ENCODE measurements at places on chromosomes 7 and 10.

DNA sequence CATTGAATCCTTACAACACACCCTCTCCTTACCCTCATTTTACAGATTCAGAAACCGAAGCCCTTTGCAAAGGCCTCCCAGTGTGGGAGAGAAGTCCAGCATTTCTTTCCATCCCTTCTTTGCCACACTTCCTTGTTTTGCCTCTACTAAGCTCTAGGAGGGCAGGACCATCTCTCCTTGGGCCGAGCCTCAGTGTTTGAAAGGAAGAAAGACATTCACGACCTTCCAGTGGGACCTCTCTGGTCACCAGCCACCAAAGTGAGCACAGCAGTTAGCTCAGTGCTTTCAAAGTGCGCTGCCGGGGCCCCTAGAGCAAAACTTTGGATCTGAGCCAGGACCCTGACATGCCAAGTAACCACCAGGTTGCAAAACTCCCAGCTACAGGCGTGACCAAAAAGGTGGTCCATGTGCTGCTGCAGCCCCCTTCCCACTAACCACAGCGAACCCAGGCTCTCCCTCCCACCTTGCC lies 12.4 kb downstream of the CTBP2 start:
- DNase-seq: no peak

DNA sequence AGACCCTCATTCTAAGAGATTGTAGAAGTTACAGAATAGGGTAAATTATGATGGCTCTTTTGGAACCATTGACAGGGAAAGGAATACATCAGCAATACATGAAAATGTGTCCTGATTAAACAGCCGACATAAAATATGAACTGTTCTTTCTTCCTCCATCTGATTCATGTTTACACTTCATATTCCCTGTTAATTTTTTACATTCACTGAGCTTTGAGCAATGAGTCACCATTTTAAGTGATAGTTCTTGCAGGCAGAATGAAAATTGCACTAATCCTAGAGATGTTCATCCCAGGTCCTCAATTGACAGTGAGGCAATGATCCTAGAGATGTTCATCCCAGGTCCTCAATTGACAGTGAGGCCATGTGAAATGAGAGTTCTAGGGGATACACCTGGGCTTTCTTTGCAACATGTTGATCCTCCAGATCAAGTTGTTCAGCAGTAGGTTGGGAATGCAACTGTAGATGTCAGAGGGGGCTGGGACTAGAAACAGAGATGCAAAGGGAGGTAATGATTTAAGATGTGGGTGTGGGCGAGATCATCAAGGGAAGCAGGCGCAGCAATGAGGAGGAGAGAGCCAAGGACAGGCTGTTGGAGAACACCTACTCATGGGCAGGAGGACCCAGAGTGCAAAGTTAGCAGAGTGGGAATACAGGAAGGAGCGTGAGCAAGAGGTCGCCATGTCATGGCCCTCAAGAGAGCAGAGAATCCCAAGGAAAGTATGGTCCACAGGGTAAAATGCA lies 138.7 kb downstream of the ZNF365 start:
- DNase-seq: no peak

- no peak for DNase-seq
Measured at GRCh38 chr7:70545214-70545613, 586.7 kb upstream of the GALNT17 start.

DNA sequence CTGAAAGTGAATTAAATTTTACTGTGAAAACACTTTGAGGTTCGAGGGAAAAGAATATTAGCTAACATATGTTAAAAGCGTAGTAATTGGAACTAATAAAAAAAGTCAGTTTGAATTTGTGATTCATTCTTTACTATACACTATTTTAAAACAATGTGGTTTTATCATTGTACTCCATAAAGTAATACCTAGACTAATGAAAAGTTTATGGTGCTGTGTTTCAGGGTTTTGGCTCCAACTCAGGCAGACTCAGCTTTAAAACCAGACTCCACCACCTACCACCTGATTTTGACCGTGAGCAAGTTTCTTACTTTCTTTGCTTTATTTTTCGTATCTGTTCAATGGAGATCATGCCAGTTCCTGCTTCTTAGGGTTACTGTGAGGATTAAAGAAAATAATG lies 9.2 kb upstream of the PRTFDC1 start:
- DNase-seq: no peak

DNA sequence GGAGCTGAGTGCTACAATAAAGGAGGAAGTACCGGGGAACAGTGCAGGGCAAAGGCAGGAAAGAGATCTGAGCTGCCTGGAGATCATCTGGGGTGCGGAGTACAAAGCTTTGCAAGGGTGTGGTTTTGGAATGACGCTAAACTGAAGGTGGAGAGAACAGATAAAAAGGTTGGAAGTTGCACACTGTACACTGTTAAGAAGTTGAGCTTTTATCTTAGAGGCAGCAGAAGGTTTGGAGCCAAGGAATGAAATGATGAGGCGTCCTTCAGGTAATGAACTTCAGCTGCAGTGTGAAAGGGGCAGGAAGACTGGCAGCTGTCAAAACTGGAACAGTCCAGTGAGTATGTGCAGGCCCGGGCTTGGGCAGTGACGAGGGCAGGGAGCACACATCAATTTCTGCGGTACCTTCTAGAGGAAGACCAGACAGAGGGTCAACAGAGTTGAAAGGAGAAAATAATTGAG lies 7.2 kb upstream of the ANKRD61 start:
- DNase-seq: no peak

DNA sequence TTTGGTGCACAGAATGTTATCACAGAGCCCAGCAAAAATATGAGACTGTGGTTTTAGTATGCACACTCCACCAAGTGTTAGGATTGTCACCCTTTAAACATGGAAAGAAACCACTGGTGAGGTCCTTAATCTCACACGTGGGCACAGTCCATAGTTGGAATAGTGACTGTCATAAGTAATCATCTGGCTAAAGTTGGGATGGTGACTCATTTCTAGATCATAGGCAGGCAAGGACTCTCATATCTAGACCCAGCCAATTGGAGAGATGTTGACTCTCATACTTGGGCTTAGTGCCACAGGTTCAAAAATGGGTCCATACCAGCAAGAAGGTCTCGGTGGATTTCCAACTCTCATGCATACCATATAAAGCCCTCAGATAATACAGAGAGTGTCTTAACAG lies 39.6 kb upstream of the ZNF680 start:
- no peak for DNase-seq

- no peak for DNase-seq
Measured at GRCh38 chr7:91411060-91411459, 146.8 kb downstream of the FZD1 start.

GRCh38 chr7:13262929-13263530 lies 575.6 kb downstream of the ARL4A start:
- peak; percentile 50 for DNase-seq

DNA sequence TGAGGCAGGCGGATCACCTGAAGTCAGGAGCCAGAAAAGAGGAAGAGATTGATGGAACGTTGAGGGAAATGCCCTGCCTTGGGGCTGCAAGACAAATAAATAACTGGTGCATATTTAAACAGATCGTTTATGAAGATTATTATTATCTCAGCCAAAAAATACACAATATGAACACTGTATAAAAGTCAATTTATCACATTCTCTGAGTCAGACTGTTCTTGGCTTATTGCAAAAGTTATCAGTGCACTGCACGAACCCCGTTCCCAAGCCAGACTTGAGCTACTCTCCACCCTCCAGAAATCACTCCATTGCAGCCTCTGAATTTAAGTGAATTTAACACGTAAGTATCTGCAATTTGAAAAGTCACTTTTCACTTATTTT lies 1.6 kb downstream of the DNMBP start:
- DNase-seq: no peak

- DNase-seq: no peak
Measured at GRCh38 chr10:13587391-13587790, 626 bp downstream of the PRPF18 start.

GRCh38 chr10:78937800-78938694 lies 130.7 kb upstream of the ZMIZ1 start:
- DNase-seq: no peak

- no peak for DNase-seq
Measured at GRCh38 chr10:116879817-116880216, 30.5 kb downstream of the ENO4 start.

- no peak for DNase-seq
Measured at GRCh38 chr10:88256886-88257285, 326.2 kb downstream of the RNLS start.

DNA sequence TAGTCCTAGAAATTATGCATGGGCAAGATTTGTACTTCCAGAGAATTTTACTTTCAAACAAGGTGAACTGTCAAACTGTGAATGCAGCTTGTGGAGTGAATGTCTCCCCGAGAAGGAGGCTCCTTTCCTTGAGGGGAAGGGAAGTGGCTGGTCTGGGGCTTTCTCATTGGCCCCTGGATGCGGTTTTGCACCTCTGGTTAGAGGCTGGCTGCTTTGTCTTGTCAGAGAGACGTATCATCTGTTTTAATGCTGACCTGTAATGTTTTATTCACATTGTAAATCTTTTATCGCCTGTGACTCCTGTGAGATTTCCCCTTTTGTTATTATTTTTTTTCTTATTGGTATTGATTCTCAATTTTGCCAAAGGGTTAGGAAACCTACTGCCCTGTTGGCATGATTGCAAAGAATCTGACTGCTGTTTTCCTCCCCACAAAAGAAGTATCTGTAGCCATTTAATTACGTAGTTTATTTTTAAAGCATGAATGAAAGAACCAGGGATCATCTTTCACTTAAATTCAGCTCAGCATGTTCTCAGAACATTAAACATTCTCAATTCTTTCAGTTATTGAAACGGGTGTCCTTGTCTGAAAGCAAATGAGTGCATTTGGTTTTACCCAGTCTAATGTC lies 238.3 kb upstream of the NFE2L3 start:
- DNase-seq: peak; percentile 7

GRCh38 chr10:69910561-69910960 lies 108.9 kb downstream of the COL13A1 start:
- no peak for DNase-seq

DNA sequence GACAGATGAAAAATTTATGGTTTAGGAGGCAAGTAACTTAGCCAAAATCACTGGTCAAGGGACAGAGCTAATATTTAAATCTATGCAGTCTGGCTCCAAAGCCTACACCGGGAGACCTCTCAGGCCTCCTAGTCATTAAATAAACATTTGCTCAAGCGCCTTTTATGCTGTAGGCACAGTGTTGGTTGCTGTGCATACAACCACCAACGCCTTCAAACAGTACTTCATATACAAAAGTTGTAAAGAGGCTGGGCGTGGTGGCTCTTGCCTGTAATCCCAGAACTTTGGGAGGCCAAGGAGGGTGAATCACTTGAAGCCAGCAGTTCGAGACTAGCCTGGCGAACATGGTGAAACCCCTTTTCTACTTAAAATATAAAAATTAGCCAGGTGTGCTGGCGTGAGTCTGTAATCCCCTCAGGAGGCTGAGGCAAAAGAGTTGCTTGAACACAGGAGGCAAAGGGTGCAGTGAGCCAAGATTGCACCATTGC lies 159.8 kb downstream of the MAGI2 start:
- no peak for DNase-seq

- DNase-seq: peak; percentile 55
Measured at GRCh38 chr10:33132626-33133025, 174.6 kb upstream of the ITGB1 start.
